ENCODE measurements at places on chromosomes 7 and 10. TPM values are rescaled to one million over a fixed set of nuclear protein-coding genes. Genes with fewer than 3 reads are reported as not detected.

The SPDYE9 gene
- total RNA-seq: not detected

The DNAJC12 gene
- 1.5 TPM for total RNA-seq

The STX1A gene
- 18.5 TPM for total RNA-seq

The PPP1R3A gene
- total RNA-seq: not detected

The ANTXRL gene
- total RNA-seq: not detected

The PDLIM1 gene
- 226 TPM for total RNA-seq

The UTF1 gene
- total RNA-seq: 140 TPM

The CREB5 gene
- 1.1 TPM for total RNA-seq

- DNase-seq: no peak
Observed at GRCh38 chr10:28327491-28327880, 24.6 kb upstream of the MPP7 start.

DNA sequence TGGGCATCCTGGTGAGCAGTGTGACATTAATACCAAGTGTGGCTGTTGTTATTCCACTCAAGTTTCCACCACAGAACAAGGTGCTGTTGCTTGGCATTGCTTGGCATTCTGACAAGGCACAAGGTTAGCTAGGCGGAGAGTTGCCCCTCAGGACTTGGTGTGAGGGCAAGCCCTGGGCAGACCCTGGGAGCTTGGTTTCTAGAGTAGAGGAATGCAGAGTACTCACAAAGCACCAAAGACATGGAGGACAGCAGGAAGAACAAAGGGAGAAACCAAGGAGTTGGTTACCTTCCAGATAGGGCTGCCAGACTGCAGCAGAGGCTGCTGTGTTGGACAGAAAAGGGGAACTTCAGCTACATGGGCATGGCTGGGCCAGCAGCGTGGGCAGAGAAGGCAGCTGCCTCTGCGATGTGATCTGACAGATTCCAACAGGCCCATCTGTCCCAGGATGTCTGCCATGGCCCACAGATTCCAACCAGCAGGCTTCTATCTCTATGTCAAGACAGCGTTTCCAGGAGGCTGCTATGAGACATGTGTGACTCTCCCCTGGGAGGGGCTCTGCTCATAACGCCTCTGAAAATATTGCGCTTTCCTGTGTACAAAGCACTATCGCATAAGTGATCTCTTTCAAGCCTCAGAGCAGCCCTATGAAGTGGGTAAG lies 1.8 kb downstream of the GOLGA7B start:
- DNase-seq: no peak

DNA sequence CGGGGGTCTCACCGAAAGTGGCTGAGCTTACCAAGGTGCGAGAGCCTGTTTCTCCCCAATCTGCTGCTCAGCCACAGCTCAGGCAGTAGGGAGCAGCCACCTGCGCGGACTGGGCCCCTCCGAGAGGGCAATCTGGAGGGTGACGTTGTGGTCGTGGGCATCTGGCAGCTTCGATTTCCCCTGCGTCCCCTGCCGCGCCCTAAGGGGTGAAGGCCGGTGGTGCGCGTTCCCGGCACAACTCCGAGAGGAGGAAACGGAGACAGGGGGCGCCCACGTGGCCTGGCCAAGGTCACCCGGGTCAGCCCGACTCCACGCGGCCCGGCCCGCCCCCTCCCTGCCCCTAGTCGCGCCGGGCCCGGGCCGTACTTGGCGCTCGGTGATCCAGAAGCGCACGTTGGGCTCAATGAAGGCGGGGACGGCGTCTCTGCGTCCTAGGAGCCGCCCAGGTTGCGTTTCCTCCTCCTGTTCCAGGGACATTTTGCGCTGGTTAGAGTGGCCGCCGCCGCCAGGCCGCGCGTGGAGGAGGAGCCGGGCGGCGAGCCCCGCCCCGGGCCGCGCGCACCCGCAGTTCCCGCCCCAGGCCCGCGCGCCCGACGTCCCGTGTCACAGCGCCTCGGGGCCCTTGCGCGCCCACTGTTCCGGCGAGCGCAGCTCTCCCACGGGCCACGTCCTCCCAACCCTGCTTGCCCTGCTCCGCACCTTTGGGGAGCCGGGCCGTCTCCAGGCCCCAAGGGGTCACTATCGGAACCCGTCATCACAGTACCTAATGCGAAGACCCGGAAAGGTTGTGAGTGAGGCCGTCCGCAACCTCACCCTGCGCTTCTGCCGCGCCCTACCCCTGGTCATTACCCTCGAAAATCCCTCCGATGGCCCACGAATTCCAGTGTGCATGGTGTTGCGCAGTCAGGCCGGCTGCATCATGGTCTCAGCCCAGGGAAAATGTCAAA lies at the start of gene SFXN4:
TSS of gene SFXN4 (minus strand) at position 544 of the 947 bp plus-strand sequence. CDS start at position 477, 67 bp downstream.
- DNase-seq: peak; percentile 62

DNA sequence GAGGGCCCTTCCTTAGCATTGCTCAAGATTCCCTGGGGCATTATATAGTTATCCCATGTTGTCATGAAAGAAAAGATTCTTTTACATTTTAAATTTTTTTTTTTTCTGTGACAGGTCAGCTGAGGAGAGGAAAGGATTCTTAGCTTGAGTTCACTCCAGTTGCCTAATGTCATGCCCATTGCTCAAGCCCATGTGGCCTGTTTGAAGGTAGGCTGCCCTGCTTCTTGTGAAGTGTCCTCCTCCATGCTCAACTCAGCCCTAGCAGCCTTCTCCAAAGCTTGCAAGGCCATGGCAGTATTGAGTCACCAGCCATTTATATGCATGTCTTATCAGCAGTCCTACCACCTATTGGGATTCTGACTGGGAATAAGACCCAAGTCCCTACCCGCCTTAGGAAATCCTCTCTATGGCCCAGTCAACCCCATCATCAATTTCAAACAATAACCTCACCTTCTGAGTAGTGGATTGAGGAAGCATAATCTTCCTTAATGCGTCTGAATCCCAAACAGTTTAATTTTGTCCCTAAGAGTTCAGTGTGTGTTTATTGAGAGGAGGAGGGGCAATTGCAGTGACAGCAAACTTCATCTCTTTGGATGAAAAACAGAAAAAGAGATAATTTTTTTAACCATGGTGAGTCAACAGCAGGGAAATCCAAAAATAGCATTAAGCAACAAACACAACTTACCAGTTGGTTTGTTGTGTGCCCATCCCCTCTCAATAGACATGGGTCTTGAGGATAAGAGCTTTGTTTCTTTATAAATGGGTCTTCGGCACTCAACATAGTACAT lies 38.6 kb upstream of the WASL start:
- no peak for DNase-seq

GRCh38 chr7:8362723-8363369 lies 70.6 kb upstream of the NXPH1 start:
- no peak for DNase-seq

DNA sequence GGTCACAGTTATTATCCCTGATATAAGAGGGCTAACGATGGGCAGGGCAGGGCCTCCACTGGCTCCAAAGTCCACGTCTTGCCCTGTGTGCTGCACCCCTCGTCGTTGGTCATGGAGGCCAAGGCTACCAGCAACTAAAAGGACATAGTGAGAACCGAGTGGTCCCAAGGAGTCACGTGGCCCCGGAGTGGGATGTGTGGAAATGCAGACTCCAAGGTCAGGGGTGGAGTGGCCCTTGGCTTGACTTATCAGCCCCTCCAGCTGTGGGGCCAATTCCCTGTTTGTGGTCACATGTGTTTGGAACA lies 30.7 kb downstream of the BTBD16 start:
- no peak for DNase-seq

DNA sequence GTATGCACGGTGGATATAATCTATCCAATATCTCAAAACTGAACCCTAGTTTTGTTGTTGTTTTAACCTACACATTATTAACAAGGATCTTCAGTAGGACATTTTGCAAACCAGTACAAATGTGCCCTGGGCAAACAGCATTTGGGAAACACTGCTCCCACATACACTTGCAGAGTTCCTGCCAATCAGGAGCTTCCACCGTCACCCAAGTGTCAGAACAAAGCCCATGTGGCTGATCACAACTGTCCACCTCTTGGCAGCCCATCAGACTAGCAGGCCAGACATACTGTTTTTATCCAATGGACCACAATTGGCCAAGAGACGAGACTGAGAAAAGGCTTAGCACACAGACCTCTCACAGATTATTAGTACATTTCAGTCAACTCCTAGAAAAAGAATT lies 200.4 kb downstream of the FAM107B start:
- no peak for DNase-seq

- DNase-seq: peak; percentile 98
Observed at GRCh38 chr10:21278491-21279216, 246.8 kb downstream of the SKIDA1 start.

- no peak for DNase-seq
Observed at GRCh38 chr10:88186335-88186734, 322.9 kb downstream of the PTEN start.

- no peak for DNase-seq
Observed at GRCh38 chr7:43878867-43879266, 9.6 kb upstream of the MRPS24 start.

DNA sequence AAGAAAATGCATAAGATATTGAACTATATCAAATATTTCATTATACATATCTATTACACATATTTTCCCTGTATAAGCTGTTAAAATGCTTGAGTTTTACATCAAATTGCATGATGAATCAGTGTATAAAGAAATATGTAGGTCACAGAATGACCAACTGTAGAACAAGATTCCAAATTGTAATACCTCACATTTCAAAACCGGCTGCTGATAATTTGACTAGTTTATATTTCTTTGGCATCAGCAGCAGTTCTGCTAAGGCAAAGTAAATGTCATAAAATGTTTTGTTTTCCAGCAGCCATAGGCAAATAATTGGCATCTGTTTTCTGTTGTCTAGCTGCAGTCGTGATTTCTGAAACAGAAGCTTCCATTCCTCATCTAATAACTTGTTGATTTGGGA lies 633.9 kb downstream of the ARL4A start:
- no peak for DNase-seq

GRCh38 chr7:475951-476441 lies 43.6 kb downstream of the PDGFA start:
- DNase-seq: no peak

DNA sequence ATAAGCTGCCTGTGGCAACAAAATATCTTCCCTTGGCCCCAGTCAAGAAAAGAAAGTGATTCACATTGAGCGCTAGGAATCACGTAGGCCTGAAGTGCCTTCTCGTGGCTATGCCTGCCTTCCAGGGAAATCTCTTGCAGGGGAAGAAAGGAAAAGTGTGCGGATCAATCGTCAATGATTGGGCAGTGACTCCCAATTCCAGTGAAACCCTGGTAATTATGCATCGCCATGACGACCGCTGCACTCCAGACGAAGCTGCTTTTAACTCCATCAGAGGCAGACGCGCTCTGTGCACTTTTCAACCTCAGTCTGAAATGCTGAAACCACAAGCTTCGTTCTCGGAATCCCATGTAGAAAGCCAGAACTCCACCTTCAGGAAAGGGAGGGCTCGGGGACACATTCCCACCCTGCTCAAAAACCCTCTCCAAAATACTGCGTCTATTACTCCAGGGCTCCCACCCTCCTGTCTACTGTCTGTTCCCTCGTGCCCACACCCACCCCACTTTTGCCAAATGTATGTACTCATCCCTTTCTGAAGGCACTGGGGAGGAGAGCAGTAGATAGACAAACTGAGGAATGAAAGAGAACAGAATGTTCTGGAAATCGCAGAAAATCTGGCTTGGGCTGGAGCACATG lies 24.2 kb upstream of the PRKAG2 start:
- DNase-seq: no peak

- no peak for DNase-seq
Observed at GRCh38 chr10:23413629-23414089, 25.2 kb upstream of the OTUD1 start.

DNA sequence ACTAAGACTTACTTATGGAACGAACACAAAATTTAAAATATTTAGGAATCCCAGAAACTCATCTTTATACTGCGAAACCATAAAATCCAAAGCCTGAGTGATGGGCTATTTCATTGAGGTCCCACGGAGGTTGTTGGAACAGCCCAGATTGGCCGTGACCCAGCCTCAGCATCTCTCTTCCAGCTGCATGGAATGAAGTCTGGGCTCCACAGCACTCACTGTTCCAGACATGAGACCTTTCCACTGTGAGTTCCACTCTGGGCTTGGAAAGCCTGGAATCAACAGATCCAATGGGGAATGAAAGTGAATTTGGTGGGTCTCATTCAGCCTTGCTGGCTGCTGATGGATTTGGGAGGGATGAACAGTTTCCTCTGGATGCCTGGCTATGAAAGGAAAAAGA lies 184.9 kb downstream of the EMX2 start:
- no peak for DNase-seq

- DNase-seq: no peak
Observed at GRCh38 chr7:151859948-151860685, 16.8 kb downstream of the PRKAG2 start.

- DNase-seq: no peak
Observed at GRCh38 chr10:36266923-36267322, 624.8 kb upstream of the FZD8 start.

DNA sequence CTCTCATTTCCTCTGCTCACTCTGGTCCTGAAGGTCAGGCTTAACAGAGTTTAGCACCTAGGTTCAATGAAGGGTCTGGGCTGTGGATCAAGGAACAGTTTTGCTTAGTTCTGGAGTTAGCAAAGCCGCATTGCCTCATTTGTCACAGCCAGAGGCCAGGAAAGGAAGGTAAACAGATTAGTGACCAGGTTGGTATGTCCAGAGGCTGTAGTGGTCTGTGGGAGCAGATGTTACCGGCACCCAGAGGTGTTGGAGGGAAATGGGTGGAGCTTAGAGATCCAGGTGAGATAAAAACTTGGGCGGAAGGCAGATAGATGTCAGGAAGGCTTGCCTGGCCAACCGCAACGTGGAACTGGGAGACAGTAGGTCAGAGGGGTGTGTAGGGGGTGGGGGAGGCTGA lies 36.6 kb upstream of the ZMIZ2 start:
- no peak for DNase-seq

DNA sequence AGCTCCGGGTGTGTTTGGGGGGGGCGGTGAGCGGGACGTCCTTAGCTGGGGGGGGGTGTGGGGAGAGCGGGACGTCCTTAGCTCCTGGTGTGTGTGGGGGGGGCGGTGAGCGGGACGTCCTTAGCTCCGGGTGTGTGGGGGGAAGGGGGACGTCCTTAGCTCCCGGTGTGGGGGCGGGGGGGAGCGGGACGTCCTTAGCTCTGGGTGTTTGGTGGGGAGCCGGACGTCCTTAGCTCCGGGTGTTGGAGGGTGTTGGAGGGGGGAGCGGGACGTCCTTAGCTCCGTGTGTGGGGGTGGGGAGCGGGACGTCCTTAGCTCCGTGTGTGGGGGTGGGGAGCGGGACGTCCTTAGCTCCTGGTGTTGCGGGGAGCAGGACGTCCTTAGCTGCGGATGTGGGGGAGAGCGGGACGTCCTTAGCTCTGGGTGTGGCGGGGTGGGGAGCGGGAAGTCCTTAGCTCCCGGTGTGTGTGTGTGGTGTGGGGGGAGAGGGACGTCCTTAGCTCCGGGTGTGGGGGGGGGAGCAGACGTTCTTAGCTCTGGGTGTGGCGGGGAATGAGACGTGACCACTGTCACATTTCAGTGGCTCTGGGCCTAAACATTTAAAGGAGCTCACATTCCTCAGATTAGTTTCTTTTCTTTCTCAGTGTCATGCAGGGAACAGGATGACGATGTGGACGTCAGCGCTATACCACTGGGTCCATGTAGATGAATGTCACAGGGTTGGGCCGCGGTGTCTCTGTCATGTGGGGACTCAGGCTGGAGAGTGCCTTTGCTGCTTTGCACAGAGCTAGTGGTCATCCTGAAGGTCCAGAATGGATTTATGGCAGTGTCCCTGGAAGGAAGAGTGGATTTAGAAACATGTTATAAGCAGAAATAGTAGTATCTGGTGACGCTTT lies 7.5 kb downstream of the DYNC2I1 start:
- DNase-seq: peak; percentile 37

- DNase-seq: no peak
Observed at GRCh38 chr7:101133621-101134398, 6.9 kb downstream of the SERPINE1 start.

- no peak for DNase-seq
Observed at GRCh38 chr10:7941576-7941975, 112.9 kb upstream of the GATA3 start.

All from WTC11 (cell line).